ENCODE measurements at places on chromosomes 1 and 21.

DNA sequence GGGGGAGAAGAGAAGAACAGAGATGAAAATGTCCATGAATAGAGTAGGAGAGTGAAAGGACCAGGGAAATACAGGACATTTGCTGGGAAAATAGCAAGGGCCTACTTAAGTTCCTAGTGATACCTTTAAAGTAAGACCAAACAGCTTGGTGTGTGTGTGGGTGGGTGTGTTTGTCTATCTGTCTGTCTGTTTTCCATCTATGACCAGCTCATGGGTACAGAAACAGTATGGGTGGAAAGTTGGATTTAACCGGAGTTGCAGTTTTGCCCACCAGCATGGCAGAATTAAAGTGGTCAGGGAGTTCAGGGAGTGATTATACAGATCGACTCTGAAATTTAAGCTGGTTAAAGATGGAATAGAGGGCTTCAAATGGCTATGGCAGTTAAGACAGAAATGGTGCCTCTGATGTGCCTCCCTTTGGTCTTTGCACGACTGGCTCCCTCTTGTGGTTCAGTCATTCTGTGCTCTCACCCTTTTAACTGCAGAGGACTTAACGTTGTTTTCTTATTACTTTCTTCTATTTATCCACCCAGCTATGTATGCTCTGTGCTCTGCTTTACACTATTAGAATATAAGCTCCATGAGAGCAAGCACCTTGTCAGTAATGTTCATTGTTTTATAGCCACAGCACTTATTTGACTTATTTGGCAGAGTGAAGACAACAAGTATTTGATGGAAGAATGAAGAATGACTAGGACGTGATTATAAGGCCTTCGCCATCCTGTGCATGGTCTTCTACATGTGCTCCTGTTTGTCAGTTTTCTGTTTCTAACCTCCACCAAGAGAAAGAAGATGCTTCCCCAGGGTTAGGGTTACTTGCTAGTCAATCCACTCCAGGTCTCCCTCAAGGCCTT is 72.7 kb upstream of the AK4 start:
- peak; percentile 37 for DNase-seq

- DNase-seq, result no peak
Measured at GRCh38 chr1:93344484-93344883, 1.2 kb upstream of the DR1 start.

DNA sequence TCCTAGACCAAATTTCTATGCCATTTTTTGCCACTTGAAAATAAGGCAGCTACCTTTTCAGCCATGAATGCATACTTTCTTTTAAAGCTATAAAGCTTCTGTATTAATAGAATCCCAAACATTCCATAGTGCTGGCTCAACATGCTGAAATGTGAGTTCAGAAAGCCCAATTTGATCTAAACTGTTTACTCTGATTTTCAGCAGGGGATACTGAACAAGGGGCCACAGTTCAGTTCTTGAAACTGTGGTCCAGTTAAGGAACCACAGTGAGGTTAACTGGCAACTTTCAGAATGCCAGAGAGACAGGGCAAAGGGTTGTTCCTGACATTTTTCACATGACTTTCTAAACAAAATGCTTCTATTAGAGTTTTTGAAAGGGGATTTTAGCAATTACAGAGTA is 85.7 kb upstream of the COL11A1 start:
- no peak for DNase-seq

DNA sequence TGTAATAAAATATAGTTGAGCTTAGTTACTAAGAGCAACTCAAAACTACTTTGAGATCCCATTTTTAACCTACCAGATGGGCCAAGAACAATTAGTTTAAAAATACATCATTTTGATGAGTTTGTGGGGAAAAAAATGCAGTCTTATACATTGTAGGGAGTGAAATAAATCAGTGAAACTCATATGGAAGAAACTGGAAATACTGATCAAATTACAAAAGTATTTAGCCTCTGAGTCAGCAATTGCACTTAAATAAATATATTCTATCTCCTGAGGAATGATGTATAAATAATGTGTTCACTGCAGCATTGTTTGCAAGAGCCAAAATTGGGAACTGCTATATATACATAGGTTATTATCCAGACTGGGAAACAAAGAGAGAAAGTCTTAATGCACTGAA is 4.6 kb upstream of the SMCP start:
- DNase-seq, result no peak

- DNase-seq, result no peak
Measured at GRCh38 chr1:202225131-202225530, 31.5 kb downstream of the LGR6 start.

DNA sequence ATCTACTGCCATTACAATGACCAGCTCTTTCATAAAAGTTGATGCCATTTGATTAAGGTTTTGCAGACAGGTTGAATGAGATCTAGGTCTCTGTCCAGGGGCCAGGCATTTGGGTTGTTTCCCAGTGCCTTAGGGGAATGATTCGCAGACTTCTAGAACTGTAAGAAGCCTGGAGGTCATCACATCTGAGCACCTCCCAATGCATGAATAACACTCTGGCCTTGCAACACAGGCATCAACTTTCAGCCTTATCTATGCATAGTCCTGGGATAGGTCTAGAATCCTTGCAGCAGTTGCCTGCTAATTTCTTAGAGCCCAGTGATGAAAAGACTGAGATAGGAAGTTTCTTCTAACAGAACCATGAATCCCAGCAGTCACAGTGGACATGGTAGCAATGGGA is 44.8 kb upstream of the KCND3 start:
- no peak for DNase-seq

DNA sequence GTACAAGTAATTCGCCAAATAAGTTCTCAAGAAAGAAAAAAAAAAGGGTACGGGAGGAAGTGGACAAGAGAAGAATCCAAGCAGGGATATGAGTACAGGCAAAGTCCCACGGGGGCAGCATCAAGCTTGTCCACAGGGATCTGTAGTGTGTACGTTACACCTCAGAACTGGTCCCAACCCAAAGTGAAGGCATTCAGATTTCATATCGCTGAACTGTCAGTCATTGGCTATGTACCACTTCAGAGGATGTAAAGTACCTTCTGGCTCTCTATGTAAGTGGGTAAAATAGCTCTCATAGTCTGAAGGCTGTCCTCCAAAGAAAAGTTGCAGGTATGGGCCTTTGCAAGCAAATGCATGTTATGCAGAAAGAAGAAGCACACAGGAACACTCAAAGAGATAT is 8.1 kb upstream of the CLCA4 start:
- no peak for DNase-seq

- DNase-seq, result no peak
Measured at GRCh38 chr1:195765099-195765498, 843.1 kb downstream of the KCNT2 start.

- no peak for DNase-seq
Measured at GRCh38 chr1:201096041-201096461, 16.2 kb downstream of the CACNA1S start.

DNA sequence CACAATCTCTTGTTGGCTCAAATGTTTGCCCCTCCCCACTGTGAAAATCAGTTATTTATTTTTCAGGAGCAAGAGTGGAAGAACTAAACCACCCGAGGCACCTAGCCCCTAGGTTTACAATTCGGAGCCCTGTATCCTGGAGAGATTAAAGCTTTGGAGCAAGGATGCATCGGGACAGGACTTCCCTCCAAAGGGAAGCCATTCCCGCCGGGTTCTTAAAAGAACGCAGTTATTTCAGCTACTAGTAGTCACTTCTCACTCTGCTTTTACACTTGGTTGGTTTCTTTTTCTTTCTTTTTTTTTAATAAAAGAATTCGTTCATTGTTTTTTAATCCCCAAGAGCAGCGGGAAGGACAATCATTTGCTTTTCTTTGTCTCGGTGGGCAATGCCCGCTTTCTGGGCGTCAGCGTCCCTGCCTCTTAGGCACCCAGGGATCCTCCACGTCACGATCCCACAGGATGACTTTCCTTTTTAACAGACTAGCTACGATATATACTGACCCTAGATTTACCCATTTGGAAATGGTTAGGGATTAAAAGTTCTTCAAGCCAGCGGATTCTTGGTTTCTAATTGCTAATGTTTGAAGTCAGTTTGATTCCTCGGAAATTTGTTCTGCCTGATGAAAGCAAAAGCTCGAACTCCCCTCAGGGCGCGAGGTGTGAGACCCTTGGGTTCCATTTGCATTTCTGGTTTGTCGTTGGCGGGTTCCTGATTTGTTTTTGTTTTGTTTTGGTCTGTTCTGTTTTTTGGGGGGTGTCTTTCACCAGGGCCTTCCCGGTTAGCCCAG is 9.0 kb downstream of the TBX15 start:
- no peak for DNase-seq

DNA sequence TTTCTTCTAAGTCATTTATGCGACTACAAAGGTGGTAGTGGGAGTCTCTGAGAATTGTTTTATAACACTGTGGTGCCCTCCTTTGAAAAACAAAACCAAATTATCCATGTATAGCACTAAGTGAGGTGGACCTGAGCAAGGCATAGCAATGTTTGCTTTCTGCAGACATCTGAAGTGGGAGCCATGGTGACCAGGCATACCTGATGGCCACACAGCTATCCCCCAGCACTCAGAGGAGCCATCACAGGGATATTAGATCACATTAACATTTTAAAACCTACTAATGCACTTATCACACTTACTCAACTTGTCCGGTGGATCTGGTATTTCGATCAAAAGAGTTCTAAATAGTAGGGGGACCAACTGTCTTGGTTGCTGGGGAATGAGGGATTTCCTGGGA is 24.8 kb upstream of the AVPR1B start:
- DNase-seq, result no peak

GRCh38 chr1:44557778-44558177 is 116.5 kb downstream of the TMEM53 start:
- no peak for DNase-seq

DNA sequence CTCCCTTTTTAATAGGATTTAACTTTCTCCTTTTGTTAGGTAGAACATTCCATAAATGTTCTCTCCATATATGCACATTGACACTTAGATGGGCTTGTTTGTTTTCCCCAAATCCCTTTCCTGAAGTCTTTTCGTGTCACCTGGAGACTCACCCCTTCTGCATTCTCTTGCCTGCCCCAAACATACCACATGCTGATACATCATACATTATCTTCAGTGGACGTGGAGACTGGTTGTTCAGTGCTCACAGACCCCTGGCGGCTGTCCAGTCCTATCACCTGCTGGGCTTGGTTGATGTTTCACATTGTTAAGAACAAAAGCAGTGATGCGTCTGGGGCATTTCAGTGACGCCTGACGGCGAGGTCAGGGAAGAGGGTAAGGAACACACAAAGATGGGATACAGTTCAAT is 22.2 kb downstream of the FMOD start:
- no peak for DNase-seq

DNA sequence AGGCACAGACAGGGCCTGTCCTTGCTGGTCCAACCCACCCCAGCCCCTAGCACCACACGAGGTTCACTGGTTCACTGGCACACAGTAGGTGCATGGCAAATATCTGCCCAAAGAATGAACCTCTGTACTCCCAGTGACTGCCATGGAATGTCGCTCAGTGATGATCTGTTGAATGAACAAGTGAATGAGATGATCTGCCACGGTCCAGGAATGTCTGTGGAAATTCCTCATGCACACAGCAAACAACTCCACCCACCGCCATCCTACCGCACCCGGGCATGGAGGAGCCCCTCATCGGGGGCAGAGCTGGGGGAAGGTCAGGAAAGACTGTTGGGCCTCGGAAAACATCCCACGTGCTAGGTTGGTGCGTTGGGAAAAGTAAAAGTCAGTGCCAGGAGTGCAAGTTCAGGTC is 1.7 kb downstream of the HSPG2 start:
- no peak for DNase-seq

DNA sequence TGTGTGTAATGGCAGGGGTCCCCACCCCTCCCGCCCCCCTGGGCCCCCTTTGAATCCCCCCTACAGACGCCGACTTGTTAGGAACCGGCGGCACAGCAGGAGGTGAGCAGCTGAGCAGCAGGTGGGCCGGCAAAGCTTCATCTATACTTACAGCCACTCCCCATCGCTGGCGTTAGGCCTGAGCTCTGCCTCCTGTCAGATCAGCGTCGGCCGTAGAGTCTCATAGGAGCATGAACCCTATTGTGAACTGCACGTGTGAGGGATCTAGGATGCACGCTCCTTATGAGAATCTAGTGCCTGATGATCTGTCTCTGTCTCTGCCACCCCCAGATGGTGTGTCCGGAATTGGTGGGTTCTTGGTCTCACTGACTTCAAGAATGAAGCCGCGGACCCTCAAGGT is 14.9 kb upstream of the VPS26C start:
- peak; percentile 70 for DNase-seq

GRCh38 chr1:109148987-109149561 is 35.2 kb downstream of the ELAPOR1 start:
- DNase-seq, result no peak

GRCh38 chr21:14531757-14532316 is 14.3 kb downstream of the SAMSN1 start:
- DNase-seq, result no peak

GRCh38 chr1:96357141-96357765 is 364.3 kb upstream of the PTBP2 start:
- DNase-seq, result no peak

DNA sequence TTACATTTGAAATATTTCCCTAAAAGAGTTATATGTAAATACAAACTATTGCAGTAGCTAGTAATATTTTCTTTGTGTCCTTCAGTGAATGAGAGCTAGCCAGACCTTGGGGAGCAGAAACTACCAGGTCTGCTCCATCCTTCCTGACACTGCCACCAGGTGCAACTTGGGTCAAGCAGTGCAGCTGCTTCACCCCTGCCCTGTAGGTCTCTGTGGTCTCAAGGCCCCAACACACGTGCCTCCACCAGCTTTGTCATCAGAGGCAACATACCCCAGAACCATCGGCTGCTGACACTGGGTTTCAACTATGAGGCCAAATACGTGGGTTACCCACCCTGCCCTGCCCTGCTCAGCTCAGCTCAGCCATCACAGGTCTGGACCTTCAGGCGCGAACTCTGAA is 181.6 kb downstream of the FCRL5 start:
- no peak for DNase-seq

DNA sequence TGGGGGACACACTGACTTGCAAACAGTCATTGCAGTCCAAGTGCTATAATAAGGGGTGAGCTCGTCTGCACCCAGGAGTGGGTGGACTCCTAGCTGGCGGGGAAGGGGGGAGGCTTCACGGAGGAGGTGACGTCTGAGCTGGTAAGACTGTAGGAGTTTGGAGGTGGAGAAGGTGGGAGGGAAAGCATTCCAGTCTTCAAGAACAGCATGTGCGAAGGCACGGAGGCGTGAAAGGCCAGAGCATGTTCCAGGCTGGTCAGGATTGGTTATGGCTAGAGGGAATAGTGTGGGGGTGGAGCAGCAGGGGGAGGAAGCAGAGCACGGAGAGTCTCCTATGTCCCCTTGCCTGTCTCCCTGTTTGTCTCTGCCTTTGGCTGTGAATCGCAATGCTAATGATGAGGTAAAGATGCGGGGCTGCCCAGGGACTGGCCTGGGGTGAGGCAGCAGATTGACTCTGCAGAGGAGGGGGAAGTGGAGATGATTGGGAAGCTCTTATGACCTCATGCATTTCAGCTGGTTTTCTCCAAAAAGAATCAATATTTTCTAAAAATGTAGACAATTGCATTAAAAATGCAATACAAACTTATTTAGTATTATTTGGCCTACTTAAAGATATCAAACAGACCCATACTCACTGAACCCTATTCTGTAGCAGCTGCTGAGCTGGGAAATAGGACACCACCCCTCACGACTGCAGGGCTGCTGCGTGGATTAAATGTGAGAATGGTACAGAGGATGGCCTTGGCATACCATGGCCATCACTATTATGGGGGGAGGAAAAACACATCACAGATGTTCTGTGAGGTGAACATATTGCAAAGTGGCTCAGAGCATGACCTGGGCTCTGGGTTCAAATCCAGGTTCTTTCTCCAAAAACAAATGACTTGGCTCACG is 2.6 kb upstream of the ZNF436 start:
- no peak for DNase-seq
